Subcutaneous preadipocyte (primary cell): ENCODE measurements at places on chromosomes 7 and 10. TPM values are rescaled to one million over a fixed set of nuclear protein-coding genes. Genes with fewer than 3 reads are reported as not detected.

SUGCT gene
- 3.3 and 8.5 TPM in 2 replicates for total RNA-seq

WNT2 gene
- total RNA-seq = 0.39 and 0.73 TPM in 2 replicates

SPDYE18 gene
- total RNA-seq = 0.59 TPM in 1 of 2 replicates, not detected in the other

TAF3 gene
- 1.8 and 2.9 TPM in 2 replicates for total RNA-seq

WIPF3 gene
- not detected in 2 replicates for total RNA-seq

NEURL1 gene
- total RNA-seq = 0.37 and 0.39 TPM in 2 replicates

SEMA3A gene
- 5.1 and 43.0 TPM in 2 replicates for total RNA-seq

ARHGEF5 gene
- total RNA-seq = 1.8 and 2.0 TPM in 2 replicates

ZNF37A gene
- total RNA-seq = 9.6 and 11.7 TPM in 2 replicates

FAM237B gene
- under 0.01 and 0.20 TPM in 2 replicates for total RNA-seq

SPDYE17 gene
- not detected in 2 replicates for total RNA-seq

AMZ1 gene
- total RNA-seq = under 0.01 TPM in 1 of 2 replicates, not detected in the other

EPO gene
- not detected in 2 replicates for total RNA-seq

C10orf67 gene
- total RNA-seq = under 0.01 TPM in 1 of 2 replicates, not detected in the other

CALHM1 gene
- not detected in 2 replicates for total RNA-seq

FEZF1 gene
- total RNA-seq = not detected in 2 replicates

TWNK gene
- total RNA-seq = 5.5 and 7.6 TPM in 2 replicates

TWIST1 gene
- 45.0 and 77.2 TPM in 2 replicates for total RNA-seq
